ENCODE measurements at places on chromosomes 4 and X.

DNA sequence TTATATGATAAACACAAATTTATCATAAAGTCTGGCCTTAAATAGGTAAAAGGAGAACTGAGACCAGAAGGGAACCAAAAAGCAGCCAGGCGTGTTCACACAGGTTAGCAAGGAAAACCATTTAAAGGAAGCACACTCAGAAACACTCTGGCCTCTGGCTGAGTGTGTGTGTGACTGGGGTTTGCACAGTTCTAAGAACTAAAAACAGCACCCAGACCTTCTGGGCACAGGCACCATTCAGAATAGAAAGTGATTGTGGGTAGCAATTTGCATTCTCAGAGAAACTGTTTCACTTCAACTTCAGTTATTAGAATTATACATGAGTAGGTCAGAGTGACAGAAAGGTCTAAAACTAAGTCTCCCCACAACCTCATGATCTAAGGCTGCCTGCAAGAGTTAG lies 10.0 kb downstream of the GPR82 start:
- no peak for DNase-seq

- DNase-seq, result no peak
Measured at GRCh38 chrX:15465896-15466651, 27.1 kb downstream of the PIR start.

GRCh38 chrX:103927030-103927429 lies 35.4 kb upstream of the TMSB15B start:
- DNase-seq, result no peak

GRCh38 chr4:153151535-153152455 lies 52.4 kb upstream of the TRIM2 start:
- no peak for DNase-seq

GRCh38 chrX:17744896-17745523 lies 7.7 kb downstream of the SCML1 start:
- no peak for DNase-seq

DNA sequence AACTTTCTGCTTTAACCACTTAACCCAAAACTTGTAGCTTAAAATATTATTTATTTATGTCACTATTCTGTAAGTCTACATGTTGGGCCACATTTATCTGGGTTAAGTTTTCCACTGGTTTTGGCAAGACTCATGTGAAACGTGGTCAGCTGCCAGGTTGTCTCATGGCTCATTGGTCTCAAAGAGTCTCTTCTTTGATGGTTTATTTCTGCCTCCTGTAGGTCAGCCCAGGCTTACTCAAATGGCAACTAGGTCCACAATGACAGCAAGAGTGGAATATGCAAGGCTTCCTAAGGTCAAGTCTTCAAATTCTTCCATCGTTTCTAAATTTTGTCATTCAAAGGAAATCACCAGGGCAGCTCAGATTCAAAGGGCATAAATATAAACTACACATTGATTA lies 828.7 kb downstream of the PCDH7 start:
- DNase-seq, result no peak

GRCh38 chrX:103830848-103831247 lies 1.2 kb downstream of the RAB9B start:
- no peak for DNase-seq
